ENCODE measurements at places on chromosomes 7 and 10.
A peak's percentile ranks its signal among the peaks of the same experiment; 100 is the strongest.

- H3K4me1 ChIP-seq, result no peaks in the 10 kb centered on the region
- peaks cover 7% of the 10 kb centered on the region for H3K27me3 ChIP-seq
- DNase-seq, result no peak
- H3K27ac ChIP-seq, result no peak overlapping the region
- H3K36me3 ChIP-seq, result no peaks in the 10 kb centered on the region
Observed at GRCh38 chr10:98620503-98620902, 173.8 kb upstream of the HPS1 start.

DNA sequence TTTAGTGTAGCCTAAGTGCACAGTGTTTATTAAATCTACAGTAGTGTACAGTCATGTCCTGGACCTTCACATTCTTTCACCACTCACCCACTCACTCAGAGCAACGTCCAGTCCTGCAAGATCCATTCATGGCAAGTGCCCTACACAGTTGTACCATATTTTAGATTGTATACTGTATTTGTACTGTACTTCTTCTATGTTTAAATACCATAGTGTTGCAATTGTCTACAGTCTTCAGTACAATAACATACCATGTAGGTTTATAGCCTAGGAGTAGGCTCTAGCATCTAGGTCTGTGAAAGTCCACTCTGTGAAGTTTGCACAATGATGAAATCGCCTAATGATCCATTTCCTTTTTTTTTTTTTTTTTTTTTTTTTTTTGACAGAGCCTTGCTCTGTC lies 12.0 kb downstream of the EEPD1 start:
- H3K27ac ChIP-seq, result no peak overlapping the region
- H3K4me1 ChIP-seq, result no peaks in the 10 kb centered on the region
- H3K27me3 ChIP-seq, result no peaks in the 10 kb centered on the region
- H3K36me3 ChIP-seq, result no peaks in the 10 kb centered on the region
- DNase-seq, result no peak
- H3K4me3 ChIP-seq, result no peak overlapping the region

- H3K36me3 ChIP-seq, result no peaks in the 10 kb centered on the region
- DNase-seq, result peak; percentile 62
- H3K4me3 ChIP-seq, result peak overlapping the region; percentile 49
- peak overlapping the region; percentile 65 for H3K27ac ChIP-seq
- peaks cover 20% of the 10 kb centered on the region for H3K4me1 ChIP-seq
- no peaks in the 10 kb centered on the region for H3K27me3 ChIP-seq
Observed at GRCh38 chr10:44974628-44975430, 3.8 kb downstream of the DEPP1 start.

GRCh38 chr7:1243964-1244416 lies 11.3 kb downstream of the UNCX start:
- no peak overlapping the region for H3K4me3 ChIP-seq
- H3K4me1 ChIP-seq, result peaks cover 16% of the 10 kb centered on the region
- peaks cover 68% of the 10 kb centered on the region for H3K27me3 ChIP-seq
- DNase-seq, result no peak
- H3K36me3 ChIP-seq, result no peaks in the 10 kb centered on the region

GRCh38 chr7:29749701-29750321 lies 56.5 kb upstream of the WIPF3 start:
- no peaks in the 10 kb centered on the region for H3K36me3 ChIP-seq
- no peaks in the 10 kb centered on the region for H3K4me1 ChIP-seq
- DNase-seq, result no peak
- no peak overlapping the region for H3K27ac ChIP-seq

DNA sequence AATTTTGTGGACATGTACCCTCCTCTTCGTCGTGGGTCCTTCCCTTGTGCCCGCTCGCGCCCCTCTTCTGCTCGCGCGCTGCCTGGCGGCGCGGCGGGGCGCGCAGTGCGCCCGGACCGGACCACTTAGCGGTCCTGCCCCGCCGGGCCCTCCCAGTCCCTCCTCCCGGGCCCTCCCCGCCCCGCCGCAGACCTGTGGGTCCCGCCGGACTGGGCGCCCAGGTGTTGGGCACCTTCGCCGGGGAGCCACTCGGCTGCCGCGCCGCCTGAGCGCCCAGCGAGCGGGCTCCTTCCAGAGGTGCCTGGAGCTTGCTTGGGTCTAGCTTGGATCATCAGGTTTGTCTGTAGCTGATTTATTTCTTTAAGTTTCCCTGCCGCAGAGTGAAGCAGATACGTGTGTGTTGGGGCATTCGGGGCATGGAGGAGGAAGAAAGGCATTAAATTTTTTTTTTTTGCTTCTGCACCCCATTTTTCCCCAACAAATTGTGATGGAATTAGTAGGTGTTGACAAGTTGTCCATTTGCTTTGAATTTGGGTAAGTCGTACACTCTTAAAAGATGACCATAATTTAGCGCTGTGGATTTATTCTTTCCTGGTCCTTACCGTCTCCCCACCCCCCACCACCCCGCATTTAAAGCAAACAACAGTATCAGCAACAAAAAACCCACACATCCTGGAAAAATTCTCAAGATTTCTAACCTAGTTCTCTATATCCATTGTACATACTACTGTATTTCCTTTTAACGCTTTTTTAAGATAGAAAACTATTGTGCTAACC lies 905 bp downstream of the C1GALT1 start:
- no peaks in the 10 kb centered on the region for H3K27me3 ChIP-seq
- peaks cover 19% of the 10 kb centered on the region for H3K4me1 ChIP-seq
- DNase-seq, result peak; percentile 38
- peak overlapping the region; percentile 80 for H3K27ac ChIP-seq

DNA sequence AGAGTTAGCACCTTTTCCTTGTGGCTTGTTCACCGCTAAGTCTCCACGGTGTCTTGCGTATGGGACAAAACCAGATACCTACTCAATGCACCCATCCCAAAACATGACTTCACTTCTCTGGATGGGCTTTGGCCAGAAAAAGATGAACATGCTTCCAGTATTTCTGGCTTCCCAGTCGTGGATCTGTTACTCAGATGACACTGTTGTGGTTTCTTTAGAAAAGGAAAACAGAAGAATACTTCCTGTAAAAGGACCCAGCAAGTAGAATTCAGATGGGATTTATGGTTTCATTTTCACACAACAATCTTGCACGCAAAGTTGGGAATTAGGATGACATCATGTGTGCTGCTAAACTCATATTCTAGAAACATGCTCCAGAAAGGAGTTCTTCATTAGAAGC lies 216.7 kb downstream of the ADAM12 start:
- H3K27me3 ChIP-seq, result no peaks in the 10 kb centered on the region
- DNase-seq, result no peak
- no peak overlapping the region for H3K27ac ChIP-seq
- H3K4me3 ChIP-seq, result no peak overlapping the region

GRCh38 chr7:131012477-131013031 lies 278.5 kb upstream of the KLF14 start:
- DNase-seq, result no peak
- H3K27ac ChIP-seq, result peak overlapping the region; percentile 91
- peaks cover 6% of the 10 kb centered on the region for H3K36me3 ChIP-seq
- H3K27me3 ChIP-seq, result no peaks in the 10 kb centered on the region
- H3K4me1 ChIP-seq, result peaks cover 86% of the 10 kb centered on the region

DNA sequence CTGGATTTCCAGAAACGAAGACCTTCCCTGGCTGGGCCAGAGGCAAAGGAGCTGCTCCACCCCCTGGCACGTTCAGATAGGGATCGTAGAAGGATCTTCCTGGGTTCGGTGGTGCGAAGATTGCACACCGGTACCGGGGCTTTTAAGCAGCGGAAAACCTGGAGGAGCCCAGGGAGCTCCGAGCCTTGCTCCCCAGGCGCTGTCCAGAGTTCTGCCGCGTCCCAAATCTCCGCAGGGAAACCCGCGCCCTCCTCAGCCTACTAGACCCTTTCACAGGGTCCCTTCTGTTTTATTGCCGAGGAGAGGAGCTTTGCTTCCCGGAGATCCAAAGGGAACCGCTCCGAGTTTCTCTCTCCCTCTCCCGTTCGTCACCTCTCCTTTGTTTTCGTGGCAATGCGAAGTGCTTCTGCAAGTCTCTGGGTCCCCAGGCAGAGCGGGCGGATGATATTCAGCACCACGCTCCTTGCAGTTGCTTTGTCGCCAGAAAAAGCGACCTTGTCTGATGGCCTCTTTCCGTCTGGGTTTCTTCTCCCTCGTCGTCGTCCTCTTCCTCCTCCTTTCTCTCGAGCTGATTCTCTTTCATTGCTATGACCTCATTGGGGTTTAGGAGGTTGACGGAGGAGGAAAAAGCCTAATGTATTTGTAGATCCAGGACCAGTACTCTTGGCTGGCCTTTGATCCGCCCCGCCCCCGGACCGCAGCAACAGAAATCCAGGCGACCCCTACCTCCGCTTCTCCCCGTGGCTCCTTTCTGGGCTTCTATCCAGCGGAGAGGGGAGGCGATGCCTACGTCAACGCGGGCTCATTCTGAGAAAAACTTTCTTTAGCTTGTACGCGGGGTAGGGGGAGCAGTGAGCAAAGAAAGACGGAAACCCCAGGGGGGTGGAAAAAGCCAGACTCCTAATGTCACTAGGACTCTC lies at the start of gene TMEM196:
TSS of gene TMEM196 (minus strand) at position 777 of the 920 bp plus-strand sequence. CDS start 921 bp downstream, outside the sequence.
- DNase-seq, result peak; percentile 4
- peaks cover 40% of the 10 kb centered on the region for H3K27me3 ChIP-seq
- no peak within 1 kb of the TSS for H3K27ac ChIP-seq

- H3K4me1 ChIP-seq, result no peaks in the 10 kb centered on the region
- no peak for DNase-seq
- H3K27me3 ChIP-seq, result peaks cover 3% of the 10 kb centered on the region
- H3K36me3 ChIP-seq, result no peaks in the 10 kb centered on the region
- H3K27ac ChIP-seq, result no peak overlapping the region
Observed at GRCh38 chr7:151402029-151402835, 7.6 kb downstream of the WDR86 start.

DNA sequence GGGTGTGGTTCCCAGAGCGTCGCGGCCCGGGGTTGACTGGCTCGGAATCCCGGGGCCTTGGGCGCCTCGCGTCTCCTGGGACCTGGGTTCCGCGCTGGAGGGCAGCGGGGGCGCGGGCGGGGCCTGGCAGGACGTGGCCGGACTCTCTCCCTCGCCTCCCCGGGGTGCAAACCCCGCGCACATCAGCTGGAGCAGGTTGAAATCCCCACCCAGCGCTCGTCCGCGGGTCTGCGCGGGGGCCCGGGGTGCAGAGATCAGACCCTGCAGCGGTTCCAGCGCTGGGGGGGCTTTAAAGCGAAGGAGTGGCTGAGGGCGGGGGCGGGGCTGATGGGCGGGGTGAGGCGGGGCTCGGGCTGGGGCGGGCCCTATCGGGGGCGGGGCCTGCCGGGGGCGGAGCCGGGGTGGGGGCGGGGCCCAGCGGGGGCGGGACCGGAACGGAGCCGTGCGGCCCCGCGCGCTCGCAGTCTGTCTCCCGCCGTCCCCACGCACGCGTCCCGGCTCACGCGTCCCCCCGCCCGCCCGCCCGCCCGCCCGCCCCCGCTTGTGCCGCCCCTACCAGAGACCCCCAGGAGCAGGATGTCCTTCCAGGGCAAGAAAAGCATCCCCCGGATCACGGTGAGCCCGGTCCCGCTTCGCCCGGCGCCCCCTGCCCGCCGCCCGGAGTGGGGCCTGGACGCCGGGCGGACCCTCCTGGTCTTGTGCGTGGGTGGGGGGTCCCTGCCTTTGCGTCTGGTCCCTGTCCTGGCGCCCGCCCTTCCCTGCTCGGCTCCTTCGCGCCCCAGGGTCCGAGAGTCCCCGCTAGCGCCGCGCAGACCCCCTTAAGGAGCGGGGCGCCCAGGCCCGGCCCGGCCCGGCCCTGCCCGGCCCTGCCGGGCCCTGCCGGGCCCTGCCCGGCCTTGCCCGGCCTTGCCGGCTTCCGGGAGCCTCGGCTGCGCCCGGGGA lies at the start of gene DPYSL4:
TSS of gene DPYSL4 (plus strand) at position 461 of the 942 bp plus-strand sequence. CDS start at position 577, 116 bp downstream.
- H3K36me3 ChIP-seq, result no peaks in the 10 kb centered on the region
- peak within 1 kb of the TSS; percentile 47 for H3K4me3 ChIP-seq
- H3K27me3 ChIP-seq, result peaks cover 23% of the 10 kb centered on the region
- H3K27ac ChIP-seq, result no peak within 1 kb of the TSS
- DNase-seq, result no peak

DNA sequence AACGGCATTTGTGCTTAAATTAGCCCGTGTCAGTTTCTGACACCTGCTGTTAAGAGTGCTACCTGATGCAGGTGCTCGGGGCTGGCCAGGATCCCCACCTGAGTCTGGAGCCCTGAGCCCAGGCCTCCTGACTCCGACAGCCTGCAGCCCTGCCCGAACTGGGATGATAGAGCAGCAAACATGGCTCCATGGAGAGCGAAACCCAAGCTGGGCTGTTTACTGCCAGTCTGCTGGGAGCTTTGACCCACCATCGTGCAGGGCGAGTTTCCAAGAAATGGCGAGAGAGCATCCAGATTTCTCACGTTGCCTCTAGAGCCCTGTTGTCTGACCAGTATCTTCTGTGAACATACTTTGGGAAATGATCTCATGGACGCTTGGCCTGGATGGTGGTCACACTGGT lies 66.2 kb downstream of the MGMT start:
- DNase-seq, result no peak
- no peak overlapping the region for H3K4me3 ChIP-seq
- peaks cover 14% of the 10 kb centered on the region for H3K4me1 ChIP-seq
- H3K36me3 ChIP-seq, result peaks cover 48% of the 10 kb centered on the region

- no peak overlapping the region for H3K27ac ChIP-seq
- no peaks in the 10 kb centered on the region for H3K27me3 ChIP-seq
- no peaks in the 10 kb centered on the region for H3K36me3 ChIP-seq
- no peak overlapping the region for H3K4me3 ChIP-seq
Observed at GRCh38 chr7:2006231-2006771, 226.4 kb downstream of the MAD1L1 start.

DNA sequence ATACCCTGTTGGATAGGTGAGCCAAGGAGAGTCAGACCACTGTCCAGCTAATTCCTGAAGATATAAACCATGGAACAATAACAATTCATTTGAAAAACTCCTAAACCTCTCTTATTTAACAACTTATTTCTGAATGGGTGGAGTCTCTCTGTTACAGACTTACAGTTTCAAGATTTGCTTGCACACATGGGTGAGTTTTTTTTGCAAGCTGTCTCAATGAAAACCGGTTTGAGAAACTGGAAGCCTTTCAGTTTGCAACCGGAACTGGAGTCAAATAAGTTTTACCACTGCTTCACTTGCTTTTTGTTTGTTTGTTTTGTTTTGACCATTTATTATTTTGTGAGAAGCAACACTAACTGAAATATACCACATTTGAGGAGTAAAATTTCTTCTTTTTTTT lies 243.8 kb downstream of the MTERF1 start:
- H3K4me1 ChIP-seq, result no peaks in the 10 kb centered on the region
- DNase-seq, result no peak
- no peak overlapping the region for H3K27ac ChIP-seq
- H3K36me3 ChIP-seq, result no peaks in the 10 kb centered on the region

DNA sequence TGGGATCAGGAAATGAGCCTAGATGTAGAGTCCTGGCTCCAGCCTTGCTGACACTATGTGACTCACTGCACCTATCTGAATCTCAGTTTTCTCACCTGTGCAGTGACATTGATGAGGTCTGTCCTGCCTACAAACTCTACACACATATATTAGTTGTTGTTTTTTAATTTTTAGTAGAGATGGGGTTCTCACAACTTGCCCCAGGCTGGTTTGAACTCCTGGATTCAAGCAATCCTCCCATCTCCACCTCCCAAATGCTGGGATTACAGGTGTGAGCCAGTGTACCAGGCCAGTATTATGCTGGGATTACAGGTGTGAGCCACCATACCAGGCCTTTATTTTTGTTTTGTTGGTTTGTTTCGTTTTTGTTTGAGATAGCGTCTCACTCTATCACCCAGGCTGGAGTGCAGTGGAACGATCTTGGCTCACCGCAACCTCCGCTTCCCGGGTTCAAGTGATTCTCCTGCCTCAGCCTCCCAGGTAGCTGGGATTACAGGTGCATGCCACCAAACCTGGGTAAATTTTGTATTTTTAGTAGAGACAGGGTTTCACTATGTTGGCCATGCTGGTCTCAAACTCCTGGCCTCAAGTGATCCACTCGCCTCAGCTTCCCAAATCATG lies 11.8 kb upstream of the DDIT4 start:
- peaks cover 58% of the 10 kb centered on the region for H3K4me1 ChIP-seq
- H3K36me3 ChIP-seq, result no peaks in the 10 kb centered on the region
- peak; percentile 69 for DNase-seq
- no peaks in the 10 kb centered on the region for H3K27me3 ChIP-seq
- peak overlapping the region; percentile 99 for H3K27ac ChIP-seq
- peak overlapping the region; percentile 81 for H3K4me3 ChIP-seq

Measured in activated naive CD4-positive, alpha-beta T cell treated with anti-CD3 and anti-CD28 coated beads for 36 hours (primary cell).